NCI-H1436 treated with DMSO at 0.1 percent for 48 hours (cell line): ENCODE measurements at places on chromosomes 12 and 14.

DNA sequence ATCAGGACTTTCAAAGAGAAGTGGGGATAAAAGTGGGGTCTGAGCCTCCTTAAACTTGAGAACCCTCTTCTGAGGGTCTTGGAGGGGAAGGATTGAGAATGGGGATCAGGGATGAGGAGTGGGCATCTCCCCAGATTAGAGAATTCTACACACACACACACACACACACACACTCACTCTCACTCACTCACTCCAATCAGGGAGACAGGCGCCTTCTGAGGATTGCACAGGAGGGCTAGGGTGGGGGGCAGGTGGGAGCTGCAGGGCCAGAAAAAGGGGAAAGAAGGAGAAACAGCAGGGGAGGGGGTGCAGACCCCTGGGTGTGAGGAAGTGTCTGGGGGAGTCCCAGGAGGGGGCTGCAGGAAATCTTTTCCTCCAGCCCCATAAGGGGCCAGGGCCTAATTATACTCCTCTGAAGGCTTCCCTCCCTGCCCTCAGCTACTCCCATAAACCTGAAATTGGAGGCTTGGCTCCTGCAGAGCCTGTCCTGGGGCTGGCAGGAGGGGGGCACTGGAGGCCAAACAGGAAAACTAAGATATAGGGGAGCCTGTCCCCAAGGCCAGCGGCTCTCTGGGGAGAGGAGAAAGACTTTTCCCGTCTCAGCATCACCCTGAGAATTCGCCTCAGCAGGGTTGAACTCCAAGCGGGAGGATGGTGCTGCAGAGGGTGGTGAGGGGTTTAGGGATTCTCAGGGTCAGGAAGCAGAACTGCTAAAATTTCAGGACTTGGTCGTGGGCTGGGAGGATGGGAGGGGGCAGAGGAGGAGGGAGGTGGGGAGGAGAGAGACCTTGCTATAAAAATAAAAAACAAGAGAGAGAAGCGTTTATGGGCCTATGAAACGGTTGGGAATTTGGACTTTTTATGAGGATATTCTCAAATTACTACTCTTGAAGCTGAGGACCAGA lies 1.6 kb downstream of the HOXC9 start:
- DNase-seq, result no peak

DNA sequence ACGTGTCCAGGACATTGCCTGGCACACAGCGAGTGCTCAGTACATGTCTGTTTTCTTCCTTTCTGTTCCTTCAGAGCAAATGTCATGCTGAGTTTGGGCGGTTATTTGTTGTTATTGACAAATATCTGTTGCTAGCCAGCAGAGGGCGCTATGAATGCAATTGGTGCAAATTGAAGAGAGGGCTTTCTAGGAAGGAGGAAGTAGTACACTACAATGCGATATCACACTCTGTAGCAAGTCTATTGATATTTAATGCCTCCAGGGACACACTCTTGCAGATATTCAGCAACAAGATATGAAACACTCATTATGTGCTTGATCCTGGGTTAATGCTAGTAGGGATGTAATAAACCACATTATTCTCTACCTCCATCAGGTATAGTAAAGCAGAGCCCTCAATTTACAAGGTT lies 267.3 kb upstream of the SRRM4 start:
- no peak for DNase-seq

DNA sequence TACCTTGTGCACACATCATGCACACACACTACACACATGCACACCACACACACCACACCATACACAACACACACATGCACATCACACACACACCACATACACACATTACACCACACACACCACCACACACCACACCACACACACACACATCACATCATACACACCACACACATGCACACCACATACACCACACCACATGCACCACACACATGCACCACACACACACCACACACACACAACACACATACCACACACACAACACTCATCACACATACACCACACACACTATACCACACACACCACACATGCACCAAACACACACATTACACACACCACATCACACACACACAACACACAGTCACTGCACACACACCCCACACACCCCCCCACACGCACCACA lies 38.1 kb downstream of the SDR9C7 start:
- no peak for DNase-seq

DNA sequence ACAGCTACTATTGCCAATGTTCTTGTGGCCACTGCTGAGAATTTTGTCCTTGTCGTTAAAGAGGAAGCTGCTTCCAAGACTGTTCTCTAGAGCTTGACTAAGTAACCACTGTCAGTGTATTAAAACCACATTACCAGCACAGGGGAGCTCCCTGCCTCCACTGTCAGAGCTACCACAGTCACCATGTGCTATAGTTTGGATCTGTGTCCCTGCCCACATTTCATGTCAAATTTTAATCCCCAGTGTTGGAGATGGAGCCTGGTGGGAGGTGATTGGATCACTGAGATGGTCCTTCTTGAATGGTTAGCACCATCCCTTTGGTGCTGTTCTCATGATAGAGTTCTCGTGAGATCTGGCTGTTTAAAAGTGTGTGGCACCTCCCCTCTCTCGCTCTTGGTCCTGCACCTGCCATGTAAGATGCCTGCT lies 23.2 kb upstream of the RAP1B start:
- DNase-seq, result no peak

- DNase-seq, result no peak
These were observed 69.0 kb upstream of the DUSP6 start for GRCh38 chr12:89421092-89421835.

- DNase-seq, result no peak
These were observed 83.2 kb downstream of the HMGA2 start for GRCh38 chr12:65907513-65907912.

DNA sequence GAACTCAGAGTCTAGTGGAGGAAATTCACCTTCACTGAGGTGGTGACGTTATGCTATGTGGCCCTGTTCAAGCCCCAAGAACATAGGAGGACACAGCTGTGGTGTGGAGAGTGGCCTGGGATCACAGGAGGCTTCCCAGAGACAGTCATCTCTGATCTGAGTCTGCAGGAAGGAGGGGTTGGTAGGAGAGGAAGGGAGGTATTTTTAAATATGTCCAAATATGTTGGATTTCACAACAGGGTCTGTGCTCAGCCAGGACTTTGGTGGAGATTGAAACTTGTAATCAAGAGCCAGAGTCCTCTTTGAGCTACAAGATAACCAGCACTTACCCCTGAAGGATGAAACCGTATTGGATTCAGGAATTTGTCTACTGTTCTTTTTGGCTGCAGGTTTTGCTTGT lies 26.4 kb upstream of the MED13L start:
- no peak for DNase-seq

DNA sequence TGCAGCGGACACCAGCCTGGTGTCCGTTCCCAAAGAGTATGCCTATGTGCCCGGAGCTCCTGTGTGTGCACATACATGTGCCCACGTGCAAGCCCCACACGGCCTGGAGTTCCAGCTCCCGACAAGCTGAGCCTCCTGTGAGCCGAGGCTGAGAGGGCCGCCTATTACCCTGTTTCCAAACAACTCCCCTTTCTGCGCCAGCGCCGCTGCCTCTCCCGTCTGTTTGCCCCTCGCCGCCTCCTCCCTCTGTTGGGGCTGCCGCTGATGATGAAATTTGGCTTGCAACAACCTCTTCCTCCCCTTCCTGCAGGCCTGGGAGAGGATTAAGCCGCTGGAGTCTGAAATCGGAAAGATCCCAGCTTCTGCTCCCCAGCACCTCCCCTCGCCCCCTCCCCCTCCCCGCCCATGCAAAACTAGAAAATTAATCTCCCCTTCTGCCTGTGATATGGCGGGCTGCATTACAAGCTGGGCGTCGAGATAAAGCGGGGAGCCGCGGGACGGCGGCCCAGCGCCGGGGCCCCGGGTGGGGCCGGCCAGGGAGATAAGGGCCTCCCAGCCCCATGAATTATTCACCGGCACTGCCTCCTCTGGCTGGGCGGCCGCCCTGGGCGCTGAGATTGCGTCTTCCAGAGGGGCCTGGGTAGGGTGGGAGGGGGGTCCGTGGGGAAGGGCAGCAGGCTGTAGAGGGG lies 6.8 kb upstream of the ASIC1 start:
- DNase-seq, result no peak

DNA sequence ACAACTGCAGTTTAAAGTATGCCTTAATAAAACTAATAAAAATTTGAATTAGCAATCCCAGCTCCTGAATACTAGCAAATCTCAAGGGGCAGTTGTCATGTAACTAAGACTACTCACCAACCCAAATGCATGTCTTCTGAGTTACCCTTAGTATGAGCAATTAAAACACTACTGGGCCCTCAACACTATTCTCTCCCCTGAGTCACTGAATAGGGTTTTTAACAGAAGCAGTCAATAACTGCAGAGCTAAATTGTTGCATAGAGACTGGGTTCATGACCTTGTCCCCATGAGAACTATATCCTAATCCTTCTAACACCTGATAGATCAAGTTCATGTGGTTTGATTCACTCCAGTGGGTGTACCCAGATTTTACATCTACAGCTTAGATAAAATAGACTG lies 38.8 kb downstream of the MDM1 start:
- DNase-seq, result no peak

GRCh38 chr14:45558183-45558582 lies 305.2 kb upstream of the MIS18BP1 start:
- DNase-seq, result no peak

- no peak for DNase-seq
These were observed 113.3 kb downstream of the PTPRO start for GRCh38 chr12:15435597-15435996.

DNA sequence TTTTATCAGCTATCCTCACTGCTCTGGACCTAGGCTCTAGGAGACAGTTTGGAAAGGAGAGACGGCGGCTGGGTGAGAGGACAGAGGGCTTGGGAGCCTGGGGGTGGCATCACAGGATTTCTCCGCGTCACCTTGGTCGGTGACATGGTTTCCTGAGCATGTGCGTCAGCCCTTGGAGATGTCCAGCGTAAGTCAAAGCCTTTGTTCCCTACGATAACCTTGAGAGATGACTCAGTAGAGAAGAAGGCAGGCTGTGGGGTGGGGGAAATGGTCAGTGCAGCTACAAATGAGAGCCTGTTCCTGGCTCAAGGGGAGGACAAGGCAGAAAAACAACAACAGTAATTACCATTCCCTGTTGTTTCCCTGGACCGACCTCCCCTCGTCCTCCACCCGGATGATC lies 90.2 kb upstream of the TBX3 start:
- DNase-seq, result no peak

DNA sequence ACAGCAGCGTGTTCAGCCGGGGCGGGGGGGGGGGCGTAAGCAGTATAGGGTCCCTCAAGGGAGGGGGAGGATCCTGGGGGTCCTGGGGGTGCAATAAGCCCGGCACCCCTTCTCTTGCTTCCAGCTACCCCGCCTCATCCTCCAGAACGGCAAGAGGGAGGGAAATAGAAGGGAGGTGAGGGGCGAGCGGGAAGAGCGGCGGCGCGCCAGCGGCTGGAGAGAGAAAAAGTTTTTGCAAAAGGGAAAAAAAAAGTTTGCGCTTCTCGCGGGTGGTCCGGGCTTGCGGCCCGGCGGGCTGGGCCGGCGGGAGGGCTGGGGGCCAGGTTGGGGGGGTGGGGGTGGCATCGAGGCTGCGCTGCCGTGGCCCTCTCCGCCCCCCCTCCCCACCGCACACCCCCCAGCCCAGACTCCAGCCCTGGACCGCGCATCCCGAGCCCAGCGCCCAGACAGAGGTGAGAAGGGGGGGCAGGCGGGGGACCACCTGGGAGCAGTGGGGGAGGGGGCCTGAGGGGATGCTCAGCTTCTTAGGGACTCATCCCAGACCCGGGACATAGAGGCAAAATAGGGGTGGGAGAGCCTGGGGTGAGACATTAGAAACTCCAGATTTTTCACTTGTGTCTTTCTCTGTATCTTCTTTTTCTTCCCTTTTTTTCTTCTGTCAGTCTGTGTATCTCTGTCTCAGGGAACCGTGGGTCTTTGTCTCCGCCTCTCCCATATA lies at the start of gene GLI1:
GLI1 (plus strand) TSS at position 36 of the 718 bp plus-strand sequence. CDS start 3,907 bp downstream, outside the sequence.
- DNase-seq, result no peak

DNA sequence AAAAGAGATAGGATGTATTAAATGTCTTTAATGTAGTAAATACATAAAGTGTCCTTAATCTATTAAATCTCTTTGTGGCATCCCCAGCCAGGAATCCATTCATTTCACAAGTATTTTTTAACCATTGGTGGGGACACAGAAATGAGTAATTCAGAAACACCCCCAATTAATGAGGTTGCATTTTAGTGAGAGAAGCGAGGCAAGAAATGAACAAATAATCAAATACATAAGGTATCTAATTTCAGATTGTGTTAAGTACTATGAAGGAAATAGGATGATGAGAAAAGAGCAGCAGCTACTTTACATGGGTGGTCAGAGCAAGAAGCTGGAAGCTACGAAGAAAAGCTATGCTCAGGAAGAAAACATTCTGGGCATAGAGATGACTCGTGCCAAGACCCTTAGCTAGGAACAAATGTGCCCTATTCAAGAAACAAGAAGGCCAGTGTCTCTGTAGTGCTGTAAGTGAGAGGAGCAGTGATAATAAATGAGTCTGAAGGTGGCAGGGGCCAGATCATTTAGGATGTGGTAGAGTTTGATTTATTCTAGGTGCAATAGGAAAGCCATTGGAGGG lies 60.5 kb upstream of the IGF1 start:
- no peak for DNase-seq

GRCh38 chr12:91379051-91379775 lies 196.6 kb upstream of the DCN start:
- no peak for DNase-seq

DNA sequence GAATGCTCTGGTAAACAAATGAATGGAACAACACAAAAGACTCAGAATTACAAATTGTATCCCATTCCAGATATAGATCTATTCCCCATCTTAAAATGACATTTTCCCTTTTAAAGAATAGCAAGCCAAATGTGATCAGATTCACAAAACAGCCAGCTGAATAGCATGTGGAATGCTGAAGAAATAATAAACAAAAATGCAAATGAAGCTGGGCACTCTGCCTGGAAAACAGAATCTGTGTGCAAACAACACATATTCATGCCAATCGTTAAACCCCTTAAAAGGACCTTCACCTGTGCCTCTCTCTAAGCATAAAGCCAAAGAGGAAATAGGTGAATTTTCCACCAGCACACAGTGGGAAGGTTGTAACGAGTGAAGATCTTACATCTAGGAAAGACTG lies 67.9 kb upstream of the PDZRN4 start:
- DNase-seq, result no peak

- DNase-seq, result no peak
These were observed 224.8 kb downstream of the DACT1 start for GRCh38 chr14:58862416-58863160.

- no peak for DNase-seq
These were observed 3.5 kb downstream of the KLRD1 start for GRCh38 chr12:10310926-10311720.

DNA sequence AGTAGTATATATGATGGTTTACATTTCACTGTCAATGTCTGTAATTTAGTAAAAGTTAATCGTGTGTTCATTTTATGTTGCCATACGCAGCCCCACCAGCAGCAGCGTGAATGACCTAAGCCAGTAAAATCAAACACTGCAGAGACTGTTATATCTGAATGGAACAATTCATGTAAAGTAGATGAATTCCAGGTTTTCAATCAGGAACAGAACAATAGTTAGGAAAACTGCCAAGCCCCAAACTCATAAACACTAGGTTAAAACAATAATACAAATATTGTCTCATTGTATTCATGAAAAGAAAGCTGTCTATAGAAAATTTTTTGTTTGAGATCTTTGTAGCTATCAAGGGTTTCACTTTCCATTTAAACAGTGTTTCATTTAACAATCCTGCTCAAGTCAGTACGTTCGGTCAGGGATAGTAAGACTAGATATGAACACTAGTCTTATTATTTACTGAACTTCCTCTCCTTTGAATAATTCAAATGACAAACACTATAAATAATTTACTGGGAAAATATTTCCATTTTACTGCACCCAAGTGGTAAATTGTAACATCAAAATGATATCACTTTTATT lies 256.8 kb upstream of the FLRT2 start:
- DNase-seq, result no peak

GRCh38 chr12:106108185-106108835 lies 30.4 kb downstream of the NUAK1 start:
- no peak for DNase-seq
